ENCODE measurements at places on chromosomes 6 and 20.

GRCh38 chr20:19975436-19975799, 41.7 kb upstream of the NAA20 start:
- DNase-seq, result no peak

- no peak for DNase-seq
Measured at GRCh38 chr20:24838546-24839535, 110.2 kb upstream of the CST7 start.

DNA sequence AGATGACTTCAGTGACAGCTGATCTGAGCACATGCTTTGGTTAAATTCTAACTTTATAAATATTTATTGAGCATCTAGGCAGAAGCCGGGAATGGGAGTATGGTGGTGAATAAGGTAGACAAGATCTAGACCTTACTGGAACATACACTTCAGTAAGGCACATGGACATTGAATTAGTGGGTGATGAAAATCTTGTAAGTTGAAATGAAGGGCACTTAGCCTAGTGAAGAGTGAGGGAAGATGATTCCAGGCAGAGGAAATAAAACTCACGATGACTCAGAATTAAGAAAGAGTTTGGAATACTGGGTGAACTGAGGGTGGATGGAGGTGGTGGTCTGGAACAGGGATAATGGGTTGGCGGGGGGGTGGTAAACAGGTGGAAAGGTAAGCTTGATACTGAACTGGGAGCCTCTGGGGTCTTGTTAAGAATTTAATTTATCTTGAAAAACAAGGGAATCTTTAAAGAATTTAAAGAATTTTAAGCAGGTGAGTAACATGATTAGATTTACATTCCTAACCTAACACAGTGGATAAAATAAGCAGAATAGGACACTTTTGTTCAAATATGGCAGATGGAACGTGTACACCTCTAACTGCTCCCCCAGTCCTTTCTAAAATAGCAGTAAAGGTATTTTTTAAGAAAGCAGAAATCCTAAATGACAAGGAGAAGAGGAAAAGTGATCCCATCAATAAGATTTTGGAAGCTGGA, 75.2 kb upstream of the ARHGAP18 start:
- no peak for DNase-seq

GRCh38 chr6:14321992-14322772, 204.6 kb downstream of the CD83 start:
- DNase-seq, result no peak

- no peak for DNase-seq
Measured at GRCh38 chr20:54255157-54255556, 47.3 kb downstream of the PFDN4 start.

DNA sequence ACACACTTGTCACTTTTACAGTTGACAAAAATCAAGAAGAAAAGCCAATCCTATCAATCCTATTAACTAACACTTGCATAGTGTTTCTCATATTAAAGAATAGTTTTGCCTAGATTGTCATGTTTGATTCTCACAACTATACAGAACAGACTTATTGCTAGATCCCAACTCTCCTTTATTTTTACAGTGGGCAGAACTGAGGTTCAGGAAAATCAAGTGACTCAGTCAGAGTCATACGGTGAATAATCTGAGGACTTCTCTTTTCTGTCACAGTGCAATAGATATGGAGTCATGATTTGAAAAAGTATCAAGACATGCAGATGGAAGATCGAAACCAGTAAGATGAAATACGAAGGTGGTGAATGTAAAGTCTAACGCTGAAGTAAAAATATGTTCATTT, 195.1 kb upstream of the CITED2 start:
- DNase-seq, result no peak

DNA sequence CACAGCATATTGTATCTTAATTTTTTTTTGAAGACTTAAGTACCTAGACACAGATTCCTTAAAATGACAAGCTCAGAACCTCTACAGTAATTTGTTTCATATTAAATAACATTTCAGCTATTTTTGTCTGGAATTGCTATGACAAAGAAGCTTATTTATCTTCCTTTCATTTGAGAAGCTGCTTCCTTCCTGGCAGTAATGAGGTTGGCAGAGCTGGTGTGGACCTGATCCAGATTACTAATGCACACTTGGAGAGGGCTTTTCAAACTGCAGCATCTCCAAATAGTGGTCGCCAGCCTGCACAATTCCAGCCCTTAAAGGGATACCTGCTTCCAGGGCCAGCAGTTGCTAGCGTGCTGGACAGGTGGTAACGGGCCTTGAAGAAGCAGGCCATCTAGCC, 12.1 kb downstream of the PTCHD4 start:
- peak; percentile 66 for DNase-seq

DNA sequence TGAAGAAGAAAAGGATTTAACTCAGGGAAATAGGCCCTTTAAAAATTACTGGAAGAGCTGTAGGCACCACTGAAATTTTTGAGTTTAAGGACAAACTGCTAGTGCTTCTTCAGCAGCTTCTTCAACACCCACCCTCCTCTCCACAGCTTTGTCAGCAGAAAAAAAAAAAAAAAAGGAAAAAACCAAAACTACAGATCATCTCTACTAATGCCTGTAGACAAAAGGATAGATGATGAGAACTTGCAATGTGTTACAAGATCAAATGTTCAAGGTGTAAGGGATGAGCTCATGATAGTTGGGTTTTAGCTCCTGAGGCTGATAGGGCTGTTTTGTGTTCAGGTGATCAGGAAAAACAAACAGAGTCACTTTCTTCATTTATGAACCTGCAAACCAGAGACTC, 55.2 kb upstream of the PREP start:
- DNase-seq, result no peak

GRCh38 chr20:60085551-60086132, 127.4 kb downstream of the CDH26 start:
- no peak for DNase-seq

DNA sequence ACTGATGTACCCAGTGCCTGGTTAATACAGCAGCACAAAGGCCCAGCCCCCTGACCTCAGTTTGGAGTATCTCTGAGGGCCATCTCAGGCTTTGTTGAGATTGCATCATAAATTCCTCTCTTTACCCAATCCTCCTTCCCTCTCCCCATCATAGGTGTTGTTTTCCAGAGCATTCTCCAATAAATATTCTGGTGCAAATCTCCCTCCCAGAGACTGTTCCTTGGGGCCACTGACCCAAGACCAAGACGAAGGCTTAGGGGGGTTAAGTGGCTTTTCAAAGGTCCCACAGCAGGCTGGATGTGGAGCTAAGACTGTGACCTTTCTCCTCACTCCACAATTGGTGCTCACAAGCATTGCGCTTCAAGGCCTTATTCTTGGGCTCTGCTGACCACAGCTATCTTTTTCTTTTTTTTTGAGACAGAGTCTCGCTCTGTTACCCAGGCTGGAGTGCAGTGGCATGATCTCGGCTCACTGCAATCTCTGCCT, 72.4 kb upstream of the ZMYND8 start:
- no peak for DNase-seq
